ENCODE measurements at places on chromosomes 5 and 9.

GRCh38 chr9:98995971-98996504 is 52.3 kb downstream of the COL15A1 start:
- DNase-seq, result no peak

DNA sequence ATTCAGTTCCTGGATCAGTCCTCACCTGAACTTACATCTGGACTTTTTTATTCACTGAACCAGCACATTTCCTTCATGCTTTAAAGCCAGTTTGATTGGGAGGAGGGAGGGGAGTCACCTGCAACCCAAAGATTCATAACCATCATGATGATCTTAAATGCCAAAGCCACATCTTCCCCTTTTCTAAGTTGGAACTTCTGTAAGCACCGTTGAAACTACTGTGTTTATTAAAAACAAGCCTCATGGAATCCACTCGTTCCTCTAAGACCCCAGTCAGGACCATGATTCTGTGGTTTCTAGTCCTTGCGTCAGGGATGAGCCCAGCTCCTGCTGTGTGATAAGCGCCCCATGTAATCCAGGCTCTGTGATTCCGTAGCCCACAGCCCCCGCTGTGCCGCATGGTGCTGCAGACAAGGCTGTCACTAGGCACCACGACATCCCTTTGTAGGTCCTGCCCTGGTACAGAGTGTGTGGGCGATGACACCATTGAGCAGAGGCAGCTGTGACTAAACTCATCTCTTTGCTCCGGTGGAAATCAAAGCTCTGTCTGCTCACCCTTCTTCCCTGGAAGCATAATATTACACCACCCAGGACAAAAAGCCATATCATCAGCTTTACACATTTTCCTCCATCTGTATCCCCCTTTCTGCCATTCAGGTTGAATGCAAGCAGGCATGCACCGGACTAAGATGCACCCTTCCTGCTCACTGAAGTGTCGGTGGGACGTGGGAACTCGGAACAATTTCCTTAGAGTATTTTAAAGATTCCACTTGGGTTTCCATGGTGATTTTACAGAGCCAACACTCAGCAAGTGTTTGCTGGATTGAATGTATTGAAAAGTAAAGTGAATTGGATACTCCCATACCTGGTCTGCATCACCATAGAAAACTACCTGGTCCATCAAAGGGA is 132.0 kb upstream of the FSTL4 start:
- DNase-seq, result no peak

DNA sequence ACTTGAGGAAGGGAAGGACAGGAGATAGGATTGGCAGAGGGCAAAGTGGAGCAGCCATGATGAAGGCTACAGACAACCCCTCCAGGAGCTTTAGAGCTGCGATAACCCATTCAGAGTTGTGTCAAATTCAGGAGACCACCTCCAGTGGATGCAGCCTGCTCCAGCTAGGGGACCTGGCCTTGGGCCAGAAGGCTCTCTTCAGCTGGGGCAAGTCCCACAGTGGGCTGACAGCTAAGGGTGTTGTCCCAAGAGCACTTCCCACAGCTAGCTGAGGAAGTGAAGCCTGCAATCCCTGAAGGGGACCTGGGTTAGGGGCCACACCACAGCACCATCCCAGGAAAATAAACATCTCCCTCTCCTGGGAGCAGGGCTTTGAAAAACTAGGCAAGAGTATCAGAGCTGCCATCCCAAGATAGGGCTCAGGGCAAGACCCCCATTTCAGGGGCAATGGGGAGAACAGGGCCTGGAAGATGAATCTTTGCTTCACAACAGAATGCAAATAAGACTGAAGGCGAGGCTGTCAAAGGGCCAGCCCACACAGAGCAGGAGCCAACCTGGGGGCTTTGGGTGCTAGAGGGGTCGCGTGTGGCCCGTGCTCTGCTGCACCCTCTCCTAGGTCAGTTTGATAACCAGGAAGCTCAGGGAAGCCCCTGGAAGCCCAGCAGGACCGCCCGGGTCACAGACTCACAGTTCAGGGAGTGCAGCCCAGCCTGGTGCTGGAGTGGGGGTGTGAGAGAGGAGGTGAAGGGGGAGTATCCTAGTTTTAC is 19.3 kb upstream of the DAPK1 start:
- no peak for DNase-seq

- no peak for DNase-seq
Measured at GRCh38 chr9:127020802-127021078, 101.7 kb downstream of the ANGPTL2 start.

GRCh38 chr9:1055166-1055565 is 5.0 kb downstream of the DMRT2 start:
- DNase-seq, result no peak

GRCh38 chr5:88226881-88227450 is 41.7 kb downstream of the TMEM161B start:
- no peak for DNase-seq

- DNase-seq, result no peak
Measured at GRCh38 chr5:96391921-96392320, 41.1 kb downstream of the PCSK1 start.

DNA sequence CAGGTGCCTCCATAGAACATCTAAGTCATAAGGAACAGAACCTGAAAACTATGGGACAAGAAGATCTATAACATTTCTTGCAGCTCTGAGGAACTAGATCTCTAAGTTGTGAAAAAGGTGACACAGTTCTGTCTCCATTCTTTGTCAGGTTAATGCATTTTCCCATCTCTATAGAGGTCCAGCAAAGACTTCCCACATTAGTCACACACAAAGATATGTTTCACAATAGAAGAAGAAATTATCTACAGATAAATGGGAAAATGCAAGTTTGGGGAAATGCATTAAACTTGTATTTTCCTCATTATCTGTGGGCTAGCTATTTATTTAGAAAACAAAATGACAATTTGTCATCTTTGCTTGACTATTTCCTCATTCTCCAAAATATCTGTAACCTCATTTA is 458.6 kb upstream of the PAPPA start:
- no peak for DNase-seq

- DNase-seq, result no peak
Measured at GRCh38 chr9:37187713-37188439, 67.5 kb downstream of the ZCCHC7 start.

GRCh38 chr5:51382521-51383130 is 622 bp upstream of the ISL1 start:
- DNase-seq, result no peak

DNA sequence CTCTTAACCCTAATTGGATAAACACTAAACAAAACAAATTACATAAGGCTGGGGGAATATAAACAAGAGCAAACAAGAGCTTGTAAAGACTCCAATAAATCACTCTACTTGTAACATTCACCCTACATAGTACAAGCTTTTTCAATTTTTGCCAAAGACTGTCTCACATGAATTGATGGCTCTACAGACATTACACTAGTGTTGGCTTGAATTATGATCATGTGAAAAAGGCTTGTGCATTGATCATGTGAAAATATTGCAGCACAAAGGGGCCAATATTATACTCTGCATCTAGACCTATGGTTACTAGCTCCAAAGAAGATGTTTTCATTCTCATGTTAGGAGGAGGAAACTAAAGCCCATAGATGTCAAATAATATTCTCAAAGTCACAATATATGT is 212.6 kb downstream of the MCTP1 start:
- no peak for DNase-seq

DNA sequence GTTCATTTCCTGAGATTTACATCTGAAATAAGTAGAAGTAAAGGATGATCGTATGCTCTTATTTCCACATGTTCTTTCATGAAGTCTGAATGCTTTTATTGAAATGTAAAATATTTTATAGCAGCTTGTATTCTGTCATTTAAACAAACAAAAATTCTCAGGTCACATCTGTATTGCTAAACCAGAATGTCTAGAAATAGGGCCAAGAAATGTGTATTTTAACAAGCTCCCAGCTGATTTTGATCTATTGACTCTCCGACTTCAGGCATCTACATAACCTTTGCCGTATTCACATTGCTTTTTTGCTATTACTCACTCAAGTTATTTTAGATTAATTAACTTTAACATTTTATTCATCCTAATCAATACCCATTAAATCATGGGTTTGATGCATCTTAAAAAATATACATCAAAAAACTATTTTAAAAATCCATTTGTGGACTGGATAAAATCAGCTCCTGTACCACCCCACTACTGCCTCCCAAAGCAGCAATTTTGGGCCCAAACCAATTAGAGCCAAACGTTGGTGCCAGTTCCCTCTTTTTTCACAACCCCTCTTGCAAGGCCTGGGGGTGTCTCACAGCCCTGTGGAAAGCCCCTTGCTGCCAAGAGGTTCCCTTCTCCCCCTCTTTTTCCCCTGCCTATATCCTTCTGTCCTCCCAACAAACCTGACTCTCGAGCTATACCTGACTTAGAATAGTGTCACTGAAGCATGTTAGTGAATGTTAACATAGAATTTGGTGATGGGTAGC is 34.5 kb downstream of the HAVCR1 start:
- DNase-seq, result no peak

DNA sequence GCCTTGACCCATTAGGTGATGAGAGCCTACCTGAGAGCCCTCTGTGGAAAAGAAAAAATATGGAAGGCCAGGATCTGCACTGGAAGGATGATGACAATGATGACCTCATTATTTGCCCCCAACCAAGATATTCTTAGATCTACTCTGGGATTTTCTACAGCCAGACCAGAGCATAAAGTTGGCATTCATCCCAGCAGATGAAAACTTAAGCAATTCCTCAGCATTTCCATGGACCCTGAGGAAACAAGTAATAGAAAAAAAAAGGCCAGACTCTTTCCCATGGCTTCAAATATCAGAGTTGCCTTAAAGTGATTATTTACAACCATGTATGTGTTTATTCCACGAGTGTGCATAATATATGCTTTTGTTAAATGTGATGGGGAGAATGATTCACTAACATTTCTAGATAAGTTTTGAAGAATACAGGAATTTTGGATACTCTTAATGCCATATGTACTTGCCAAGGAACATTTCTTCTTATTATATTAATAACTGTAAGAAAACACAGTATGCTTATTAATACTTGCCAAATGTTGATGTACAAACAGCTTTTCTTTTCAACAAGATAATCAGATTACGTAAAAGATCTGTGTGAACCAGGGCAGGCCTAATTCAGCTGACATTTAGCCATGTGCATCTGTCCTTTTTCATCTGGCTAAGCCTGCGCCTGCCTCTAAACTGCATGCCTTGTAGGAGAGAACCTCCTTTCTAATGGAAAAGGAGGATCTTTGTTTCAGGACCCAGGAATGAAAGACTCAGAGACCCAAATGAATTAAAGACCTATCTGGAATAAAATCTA is 94.8 kb downstream of the ARRDC3 start:
- no peak for DNase-seq

DNA sequence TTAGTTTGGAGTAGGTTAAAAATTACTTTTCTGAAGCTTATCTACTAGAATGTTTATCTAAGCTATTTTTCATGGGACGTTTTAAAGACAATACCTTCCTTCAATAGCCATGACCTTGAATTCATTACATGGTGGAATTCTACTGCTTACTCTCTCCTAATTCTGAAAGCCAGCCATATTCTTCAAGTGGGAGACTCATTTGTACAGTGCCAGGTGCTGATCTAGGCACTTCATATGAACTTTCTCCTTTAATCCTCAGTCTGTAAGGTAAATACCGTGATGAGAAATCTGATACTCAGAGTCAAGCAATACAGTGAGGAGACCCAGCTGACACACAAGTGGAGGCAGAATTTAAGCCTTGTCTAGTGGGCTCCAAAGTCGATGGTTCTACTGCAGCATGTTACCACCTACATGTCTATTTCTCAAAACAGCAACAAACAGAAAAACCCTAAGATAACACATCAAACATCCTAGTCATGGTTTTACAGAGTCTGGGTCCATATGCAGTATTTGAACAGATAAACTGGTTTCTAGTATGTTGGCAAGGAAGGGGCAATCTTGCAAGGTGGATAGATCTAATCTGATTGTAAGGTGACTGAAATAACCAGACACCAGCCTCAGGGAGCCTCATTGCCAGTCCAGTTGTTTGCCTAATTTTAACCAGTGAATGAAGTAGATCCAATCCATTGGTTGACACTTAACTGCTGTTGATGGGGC is 243.7 kb downstream of the PIK3R1 start:
- no peak for DNase-seq
